ENCODE measurements at places on chromosomes 1 and 21.

- DNase-seq, result no peak
Observed at GRCh38 chr1:36859926-36860325, 174.4 kb downstream of the GRIK3 start.

DNA sequence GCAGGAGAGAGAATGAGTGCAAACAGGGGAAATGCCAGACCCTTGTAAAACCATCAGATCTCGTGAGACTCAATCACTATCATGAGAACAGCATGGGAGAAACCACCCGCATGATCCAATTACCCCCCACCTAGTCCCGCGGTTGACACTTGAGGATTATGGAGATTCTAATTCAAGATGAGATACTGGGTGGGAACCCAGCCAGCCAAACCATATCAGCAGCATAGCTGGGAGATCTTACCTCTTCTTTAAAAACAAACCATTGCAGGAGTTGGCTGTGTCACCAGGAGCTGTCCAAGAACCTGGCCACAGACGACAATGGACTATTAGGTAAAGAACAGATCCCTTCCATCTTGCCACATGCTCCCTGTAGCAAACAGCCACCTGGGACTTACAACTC, 422.7 kb downstream of the MATN1 start:
- no peak for DNase-seq

- no peak for DNase-seq
Observed at GRCh38 chr1:24949331-24949881, 19.3 kb upstream of the RUNX3 start.

- no peak for DNase-seq
Observed at GRCh38 chr1:162905174-162906158, 44.5 kb upstream of the CCDC190 start.

GRCh38 chr1:71350805-71351204, 270.0 kb upstream of the ZRANB2 start:
- no peak for DNase-seq

- no peak for DNase-seq
Observed at GRCh38 chr1:54736685-54737084, 21.0 kb downstream of the TTC4 start.

- DNase-seq, result no peak
Observed at GRCh38 chr1:61013946-61014667, 68.3 kb upstream of the NFIA start.

- no peak for DNase-seq
Observed at GRCh38 chr1:31977385-31978131, 36.1 kb upstream of the KHDRBS1 start.

Measured in T-helper 2 cell (primary cell).